ENCODE measurements at places on chromosomes 16 and 17.

- peaks cover 75% of the 10 kb centered on the region for H3K4me1 ChIP-seq
- no peak overlapping the region for H3K27ac ChIP-seq
- DNase-seq, result no peak
- no peaks in the 10 kb centered on the region for H3K36me3 ChIP-seq
- no peak overlapping the region for H3K4me3 ChIP-seq
Observed at GRCh38 chr16:89335803-89336485, 118.4 kb downstream of the ZNF778 start.

- no peak overlapping the region for H3K4me3 ChIP-seq
- H3K27me3 ChIP-seq, result no peaks in the 10 kb centered on the region
- no peak overlapping the region for H3K27ac ChIP-seq
- H3K4me1 ChIP-seq, result no peaks in the 10 kb centered on the region
- peaks cover 9% of the 10 kb centered on the region for H3K36me3 ChIP-seq
- no peak for DNase-seq
Observed at GRCh38 chr16:8831871-8832716, 34.5 kb downstream of the PMM2 start.

- no peak for DNase-seq
- no peaks in the 10 kb centered on the region for H3K36me3 ChIP-seq
- H3K4me3 ChIP-seq, result no peak overlapping the region
- peaks cover 13% of the 10 kb centered on the region for H3K4me1 ChIP-seq
- H3K27me3 ChIP-seq, result no peaks in the 10 kb centered on the region
- H3K27ac ChIP-seq, result no peak overlapping the region
Observed at GRCh38 chr16:20761175-20761574, 2.6 kb upstream of the ACSM3 start.

DNA sequence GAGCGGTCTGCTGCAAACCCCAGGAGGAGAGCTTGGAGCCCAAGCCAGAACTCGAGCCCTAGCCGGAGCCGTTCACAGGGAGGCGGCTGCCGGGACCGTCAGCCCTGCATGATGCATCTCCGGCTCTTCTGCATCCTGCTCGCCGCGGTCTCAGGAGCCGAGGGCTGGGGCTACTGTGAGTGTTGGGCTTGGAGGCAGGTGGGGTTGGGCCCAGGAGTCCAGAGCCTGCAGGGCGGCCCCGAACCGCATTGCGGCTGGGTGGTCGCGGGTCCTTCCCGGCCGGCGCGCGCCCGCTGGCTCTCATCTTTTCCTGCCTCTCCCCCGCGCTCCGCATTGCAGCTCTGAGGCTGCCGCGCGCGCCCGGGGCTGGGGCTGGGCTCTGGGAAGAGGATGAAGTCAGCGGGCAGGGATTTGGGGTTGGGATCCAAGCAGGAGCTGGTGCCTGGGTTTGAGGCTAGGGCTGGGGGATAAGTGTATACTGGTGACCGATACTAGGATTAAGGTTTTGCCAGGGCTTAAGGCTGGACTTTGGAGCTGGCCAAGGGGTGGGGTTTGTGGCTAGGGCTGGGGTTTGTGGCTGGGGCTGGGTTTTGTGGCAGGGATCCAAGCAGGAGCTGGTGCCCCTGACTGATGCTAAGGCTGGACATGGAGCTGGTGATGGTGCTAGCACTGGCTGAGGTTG lies 532 bp downstream of the CNTNAP1 start:
- H3K27ac ChIP-seq, result peak overlapping the region; percentile 61
- H3K36me3 ChIP-seq, result no peaks in the 10 kb centered on the region
- peak; percentile 40 for DNase-seq
- peak overlapping the region; percentile 86 for H3K4me3 ChIP-seq

DNA sequence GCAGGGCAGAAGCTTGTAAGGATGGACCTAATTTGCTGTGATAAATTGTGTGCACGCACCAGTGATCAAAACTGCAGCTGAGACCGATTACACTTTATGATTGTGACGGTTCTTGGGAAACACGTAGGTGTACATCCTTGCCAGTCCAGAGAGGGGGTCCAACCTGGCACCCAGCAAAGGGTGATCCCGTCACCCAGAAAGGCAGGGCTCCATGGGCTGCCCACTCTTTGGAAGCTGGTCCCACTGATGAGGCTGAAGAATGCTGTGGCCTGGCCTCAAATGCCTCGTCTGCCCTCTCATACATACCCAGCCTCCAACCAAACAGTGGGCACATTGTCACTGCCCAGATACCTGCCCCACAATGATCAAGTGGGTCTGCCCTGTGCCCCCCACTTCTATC lies 132.0 kb downstream of the C16orf78 start:
- no peaks in the 10 kb centered on the region for H3K27me3 ChIP-seq
- H3K4me3 ChIP-seq, result no peak overlapping the region
- no peak overlapping the region for H3K27ac ChIP-seq
- no peak for DNase-seq
- no peaks in the 10 kb centered on the region for H3K4me1 ChIP-seq

DNA sequence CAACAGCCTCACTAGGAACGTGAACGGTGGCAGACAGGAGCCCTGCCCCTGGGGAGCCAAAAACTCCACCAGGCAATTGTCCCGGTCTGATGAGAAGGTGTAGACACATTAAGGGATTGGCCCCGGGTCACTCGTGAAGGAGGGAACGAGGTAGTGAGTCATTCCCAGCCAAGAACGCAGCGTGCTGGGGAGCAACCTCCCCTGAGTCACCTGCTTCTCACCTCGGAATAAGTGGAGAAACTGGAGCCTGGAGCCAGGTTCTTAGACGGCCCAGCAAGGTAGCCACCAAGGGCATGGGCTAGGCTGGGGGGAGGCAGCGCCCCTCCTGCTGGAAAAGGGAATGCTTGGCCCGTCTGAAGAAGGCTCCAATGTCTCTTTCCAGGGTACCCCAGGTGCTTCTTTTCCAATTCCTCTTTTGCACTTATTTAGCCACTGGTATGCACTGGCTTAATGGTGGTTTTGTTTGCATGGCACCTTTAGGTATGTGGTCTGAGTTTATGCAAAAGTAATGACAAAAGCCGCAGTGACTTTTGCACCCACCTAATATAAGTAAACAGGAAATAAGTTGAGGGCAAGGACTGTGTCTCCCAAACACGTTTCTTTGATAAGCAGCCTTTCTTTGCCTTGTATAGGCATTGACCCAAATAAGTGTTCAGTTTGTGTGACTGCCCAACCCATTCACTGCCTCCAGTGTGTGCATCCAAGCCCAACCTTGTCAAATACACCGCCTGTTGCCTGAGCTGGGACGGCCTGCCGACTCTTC lies 1.8 kb upstream of the HELZ start:
- no peaks in the 10 kb centered on the region for H3K27me3 ChIP-seq
- no peak overlapping the region for H3K27ac ChIP-seq
- H3K36me3 ChIP-seq, result no peaks in the 10 kb centered on the region
- DNase-seq, result peak; percentile 44

- DNase-seq, result no peak
- H3K36me3 ChIP-seq, result no peaks in the 10 kb centered on the region
- H3K4me1 ChIP-seq, result no peaks in the 10 kb centered on the region
- no peak overlapping the region for H3K4me3 ChIP-seq
- no peak overlapping the region for H3K27ac ChIP-seq
Observed at GRCh38 chr17:82844796-82845162, 5.0 kb upstream of the ZNF750 start.

DNA sequence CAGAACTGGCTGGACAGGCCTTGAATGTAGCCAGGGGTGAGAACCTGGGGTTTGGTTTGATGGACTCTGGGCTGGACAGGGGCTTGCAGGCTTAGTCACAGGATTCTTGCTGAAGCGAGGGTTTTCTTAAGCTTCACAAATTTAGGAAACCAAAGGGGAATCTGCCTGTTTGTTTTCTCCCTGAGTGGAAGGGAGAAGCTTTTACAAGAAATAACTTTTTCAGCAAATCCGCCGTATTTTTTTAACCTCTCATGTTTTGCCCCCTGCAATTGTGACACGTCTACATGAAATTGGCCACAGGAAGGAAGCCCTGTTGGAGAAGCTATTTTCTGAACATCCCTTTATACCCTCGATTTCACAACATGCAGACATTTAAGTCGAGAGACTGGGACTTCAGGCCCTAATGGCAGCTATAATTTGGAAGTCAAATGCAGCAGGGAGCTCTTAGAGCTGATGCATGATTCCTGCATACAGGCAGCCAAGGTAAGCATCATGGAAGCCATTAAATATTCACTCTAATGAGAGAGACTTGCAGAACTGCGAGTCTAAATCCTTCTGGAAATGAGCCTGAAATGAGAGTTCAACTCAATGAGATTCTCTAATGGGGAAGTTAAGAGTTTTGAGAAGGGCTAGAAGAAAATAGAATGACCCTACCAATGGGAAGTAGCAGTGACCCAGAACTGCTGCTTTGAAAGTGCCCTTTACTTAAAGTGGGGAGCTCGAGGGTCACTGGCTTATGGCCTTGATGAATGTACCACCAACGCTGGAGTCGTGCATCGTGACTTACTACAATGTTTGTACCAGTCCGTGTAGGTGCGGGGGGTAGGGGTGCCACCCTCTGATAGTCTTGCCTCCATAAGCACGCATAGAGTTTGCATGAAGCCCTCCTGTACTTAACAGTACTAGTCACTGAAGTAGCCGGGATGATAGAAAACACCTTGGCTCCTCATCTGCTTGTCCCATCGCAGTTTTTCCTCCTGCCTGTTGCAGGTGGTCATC lies 45.1 kb upstream of the IRF8 start:
- no peak for DNase-seq
- H3K27me3 ChIP-seq, result no peaks in the 10 kb centered on the region
- H3K4me3 ChIP-seq, result no peak overlapping the region
- no peak overlapping the region for H3K27ac ChIP-seq
- no peaks in the 10 kb centered on the region for H3K36me3 ChIP-seq
- no peaks in the 10 kb centered on the region for H3K4me1 ChIP-seq

- no peak overlapping the region for H3K27ac ChIP-seq
- H3K4me1 ChIP-seq, result peaks cover 34% of the 10 kb centered on the region
- DNase-seq, result peak; percentile 43
- H3K4me3 ChIP-seq, result peak overlapping the region; percentile 21
Observed at GRCh38 chr17:76659928-76660655, 16.5 kb upstream of the ST6GALNAC1 start.

DNA sequence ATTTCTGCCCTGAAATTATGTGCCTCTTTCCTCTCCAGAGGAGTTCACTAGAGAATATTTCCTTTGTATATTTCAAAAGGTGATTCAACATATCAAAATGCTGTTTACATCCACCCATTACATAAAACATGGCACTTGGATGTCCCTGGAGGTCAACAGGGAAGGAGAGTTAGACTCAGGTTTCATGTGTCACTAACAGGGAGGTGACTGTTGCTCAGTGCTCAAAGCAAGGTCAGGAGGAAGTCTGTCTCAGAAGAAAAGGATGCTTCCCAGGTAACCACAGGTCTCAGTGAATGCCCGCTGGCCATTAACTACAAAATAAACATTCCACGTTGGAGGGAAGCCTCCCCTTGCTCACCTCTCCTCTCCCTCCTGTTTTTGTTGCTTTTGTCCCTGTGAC lies 198.6 kb downstream of the AXIN2 start:
- no peaks in the 10 kb centered on the region for H3K4me1 ChIP-seq
- no peak overlapping the region for H3K27ac ChIP-seq
- DNase-seq, result no peak
- H3K27me3 ChIP-seq, result no peaks in the 10 kb centered on the region
- H3K36me3 ChIP-seq, result no peaks in the 10 kb centered on the region

DNA sequence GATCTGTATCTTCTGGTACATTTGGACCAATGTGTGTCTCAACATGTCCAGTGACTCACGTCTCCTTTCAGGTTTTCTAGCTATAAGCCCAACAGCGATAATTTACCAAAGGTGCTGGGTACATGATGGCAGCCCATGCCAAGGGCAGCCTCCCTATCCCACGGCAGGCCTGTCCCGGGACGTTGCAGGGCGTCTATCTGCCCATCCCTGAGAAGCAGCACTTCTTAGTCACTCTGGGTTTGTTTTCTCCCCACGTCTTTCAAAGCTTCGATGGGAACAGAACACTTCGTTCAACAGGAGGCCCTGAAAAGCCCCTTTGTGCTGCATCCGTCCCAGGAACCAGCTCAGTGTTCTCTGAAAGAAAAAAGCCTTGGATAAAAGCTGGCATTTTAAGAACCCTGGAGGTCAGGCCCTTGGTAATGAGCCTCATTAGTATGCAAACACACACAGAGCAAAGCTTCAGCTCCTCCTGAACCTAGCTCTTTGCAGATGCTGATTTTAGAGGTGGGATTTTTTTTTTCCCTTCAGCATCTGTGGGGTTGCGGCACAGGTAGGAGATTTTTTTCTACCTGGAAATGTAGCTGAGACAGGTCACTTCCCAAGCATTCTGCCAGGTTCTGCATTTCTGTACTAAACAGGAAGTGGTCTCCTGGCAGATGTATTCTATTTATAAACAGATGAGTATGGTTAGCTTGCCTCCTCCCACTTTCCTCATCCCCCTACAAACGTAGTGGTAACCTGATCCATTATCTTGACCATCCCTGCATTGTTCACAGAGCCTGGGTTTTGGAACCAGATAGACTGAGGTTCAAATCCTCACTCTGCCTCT lies 17.5 kb upstream of the MT4 start:
- H3K27me3 ChIP-seq, result no peaks in the 10 kb centered on the region
- H3K4me3 ChIP-seq, result peak overlapping the region; percentile 40
- no peak overlapping the region for H3K27ac ChIP-seq
- peak; percentile 2 for DNase-seq
- peaks cover 7% of the 10 kb centered on the region for H3K4me1 ChIP-seq
- H3K36me3 ChIP-seq, result no peaks in the 10 kb centered on the region

- H3K4me1 ChIP-seq, result peaks cover 37% of the 10 kb centered on the region
- DNase-seq, result peak; percentile 37
Observed at GRCh38 chr16:87392821-87393679, 914 bp downstream of the MAP1LC3B start.

- DNase-seq, result peak; percentile 78
- H3K4me1 ChIP-seq, result peaks cover 14% of the 10 kb centered on the region
- peaks cover 28% of the 10 kb centered on the region for H3K36me3 ChIP-seq
- H3K4me3 ChIP-seq, result no peak overlapping the region
- no peak overlapping the region for H3K27ac ChIP-seq
Observed at GRCh38 chr16:69123910-69124309, 8.5 kb downstream of the CHTF8 start.

- peaks cover 13% of the 10 kb centered on the region for H3K4me1 ChIP-seq
- H3K4me3 ChIP-seq, result no peak overlapping the region
- H3K27me3 ChIP-seq, result no peaks in the 10 kb centered on the region
- H3K36me3 ChIP-seq, result no peaks in the 10 kb centered on the region
Observed at GRCh38 chr16:28499854-28500253, 5.4 kb downstream of the APOBR start.

DNA sequence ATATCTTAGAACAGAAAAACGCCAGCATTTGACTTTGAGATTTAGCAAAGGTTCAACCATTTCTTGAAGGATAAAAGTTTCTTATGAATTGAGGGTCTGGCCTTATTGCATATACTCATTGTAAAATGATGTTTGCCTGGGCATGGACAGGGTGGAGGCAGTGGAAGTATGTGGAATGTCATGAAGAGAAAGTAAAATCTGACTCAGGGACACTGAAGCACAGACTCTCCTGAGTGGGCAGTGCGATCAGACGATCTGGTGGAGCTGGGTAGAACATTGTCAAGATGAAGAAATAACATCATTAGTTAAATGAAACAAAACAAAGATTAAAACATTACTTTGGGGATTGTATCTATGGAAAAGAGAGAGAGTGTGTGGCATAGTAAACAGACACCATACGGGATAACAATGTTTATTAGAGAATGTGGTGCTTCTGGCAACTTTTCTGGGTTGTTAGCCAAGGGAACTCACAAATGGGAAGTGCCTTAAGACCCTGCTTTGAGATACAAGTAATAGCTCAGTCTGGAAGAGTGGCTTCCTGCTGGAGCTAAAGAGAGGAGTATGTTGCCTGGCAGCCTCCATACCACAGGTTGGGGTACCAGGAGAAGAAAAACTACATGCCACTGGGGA lies 4.4 kb downstream of the MAP3K3 start:
- no peak for DNase-seq
- H3K36me3 ChIP-seq, result peaks cover 6% of the 10 kb centered on the region
- no peaks in the 10 kb centered on the region for H3K27me3 ChIP-seq
- H3K27ac ChIP-seq, result no peak overlapping the region
- no peak overlapping the region for H3K4me3 ChIP-seq

- no peak for DNase-seq
- no peak overlapping the region for H3K4me3 ChIP-seq
- H3K36me3 ChIP-seq, result peaks cover 39% of the 10 kb centered on the region
- no peaks in the 10 kb centered on the region for H3K27me3 ChIP-seq
Observed at GRCh38 chr17:76562734-76563148, 22.9 kb downstream of the PRCD start.
